Naive thymus-derived CD4-positive, alpha-beta T cell (primary cell): ENCODE measurements at places on chromosomes 1 and 21. TPM values are rescaled to one million over a fixed set of nuclear protein-coding genes. Genes with fewer than 3 reads are reported as not detected.

Gene RBP7
- not detected for total RNA-seq

Gene RGS8
- total RNA-seq = not detected

Gene KRTAP10-11
- total RNA-seq = not detected

Gene DIRAS3
- not detected for total RNA-seq

Gene FAM78B
- total RNA-seq = not detected

Gene CFH
- total RNA-seq = 10.6 TPM

Gene LRRC38
- not detected in 2 replicates for total RNA-seq

Gene RIMKLA
- total RNA-seq = 0.05 TPM

Gene NPHS2
- total RNA-seq = not detected in 2 replicates

Gene COL11A1
- total RNA-seq = not detected

Gene LCA5L
- total RNA-seq = not detected

Gene LCE1B
- not detected for total RNA-seq

Gene SPRR1B
- not detected for total RNA-seq

Gene KMO
- total RNA-seq = 0.51 TPM

Gene SLC5A9
- total RNA-seq = not detected

Gene ZNF593OS
- not detected for total RNA-seq

Gene OR2W3
- not detected for total RNA-seq

Gene FOXJ3
- 70.0 TPM for total RNA-seq

Gene HMCN1
- 0.19 TPM for total RNA-seq

Gene FCRL5
- total RNA-seq = 3.8 TPM

Gene LRRC8C
- 27.3 TPM for total RNA-seq

Gene UTS2
- not detected for total RNA-seq

Gene MIXL1
- total RNA-seq = not detected
